ENCODE measurements at places on chromosomes 4 and X.

DNA sequence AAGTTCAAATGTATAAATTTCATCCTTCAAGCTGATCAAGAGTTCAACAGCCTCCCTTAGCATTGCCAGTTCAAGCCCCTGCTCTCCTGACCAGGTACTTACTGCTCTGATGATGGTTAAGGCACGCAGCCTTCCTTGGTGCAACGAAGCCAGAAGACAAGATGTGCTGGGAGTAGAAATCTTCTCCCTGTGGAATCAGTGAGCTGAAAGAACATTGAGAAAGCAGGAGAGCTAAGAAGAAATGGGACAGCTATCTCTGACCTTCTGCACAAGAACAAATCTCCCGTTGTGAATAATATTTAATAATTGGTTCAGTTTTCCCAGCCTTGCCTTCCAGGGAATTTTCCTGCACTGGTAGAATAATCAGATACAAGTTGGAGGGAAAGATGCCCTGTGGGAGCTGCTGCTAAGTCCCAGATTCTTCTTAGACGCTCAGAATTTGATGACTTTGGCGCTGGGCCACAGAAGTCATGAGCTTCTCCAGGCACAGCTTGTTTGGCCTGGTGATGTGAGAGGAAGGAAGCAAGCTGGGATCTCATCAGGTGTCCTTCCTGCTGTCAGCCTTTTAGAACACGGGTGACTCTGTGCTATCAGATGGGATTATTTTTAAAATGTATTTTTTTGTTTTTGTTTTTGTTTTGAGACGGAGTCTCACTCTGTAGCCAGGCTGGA lies 77.8 kb downstream of the CD38 start:
- DNase-seq = no peak

GRCh38 chr4:129189630-129190029 lies 93.7 kb downstream of the C4orf33 start:
- no peak for DNase-seq

DNA sequence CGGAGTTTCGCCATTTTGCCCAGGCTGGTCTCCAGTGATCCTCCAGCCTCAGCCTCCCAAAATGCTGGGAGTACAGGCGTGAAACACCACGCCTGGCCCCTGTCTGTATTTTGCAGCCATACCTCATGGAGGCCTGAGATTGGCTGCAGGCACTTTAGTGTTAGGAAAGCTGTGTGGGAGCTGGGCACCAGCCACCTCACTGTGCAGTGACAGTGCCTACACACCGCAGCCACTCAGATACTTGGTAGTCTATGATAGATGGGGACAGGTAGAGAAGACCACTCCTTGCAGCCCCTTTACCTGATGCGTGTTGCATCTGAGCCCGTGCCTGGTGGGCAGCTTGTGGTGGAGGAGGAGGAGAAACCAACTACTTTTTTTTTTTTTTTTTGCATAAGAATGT lies 16.3 kb downstream of the SMS start:
- DNase-seq = no peak

DNA sequence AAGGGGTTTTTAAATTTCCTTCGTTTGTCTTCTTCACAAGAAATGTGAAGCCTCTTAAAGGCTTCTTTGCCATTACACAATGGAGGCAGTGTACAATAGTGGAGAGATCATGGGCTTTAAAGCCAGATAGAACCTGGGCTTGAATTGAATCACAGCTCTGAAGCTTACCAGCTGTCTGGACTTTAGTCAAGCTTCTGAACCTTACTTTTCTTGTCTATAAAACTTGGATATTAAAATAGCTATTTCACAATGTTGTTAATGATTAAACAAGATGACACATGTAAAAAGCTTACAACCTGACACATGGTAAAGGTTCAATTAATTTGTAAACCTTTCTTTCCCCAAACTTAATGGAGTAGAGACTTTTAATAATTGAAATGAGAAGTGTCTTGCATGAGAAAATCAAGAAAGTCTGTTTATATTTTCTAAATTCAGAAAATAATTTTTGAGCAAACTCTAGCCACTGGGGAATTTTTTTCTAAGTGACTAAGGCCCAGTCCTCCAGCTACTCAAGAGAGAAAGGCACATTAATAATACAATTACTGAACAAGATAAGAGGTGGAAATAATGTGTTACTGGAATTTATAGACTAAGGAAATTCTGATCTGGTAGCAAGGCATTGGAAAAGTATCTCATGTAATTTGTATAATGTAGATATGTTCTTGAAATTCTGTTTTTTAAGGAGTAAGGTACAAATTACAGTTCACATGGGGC lies 21.7 kb upstream of the TBC1D8B start:
- DNase-seq = no peak

DNA sequence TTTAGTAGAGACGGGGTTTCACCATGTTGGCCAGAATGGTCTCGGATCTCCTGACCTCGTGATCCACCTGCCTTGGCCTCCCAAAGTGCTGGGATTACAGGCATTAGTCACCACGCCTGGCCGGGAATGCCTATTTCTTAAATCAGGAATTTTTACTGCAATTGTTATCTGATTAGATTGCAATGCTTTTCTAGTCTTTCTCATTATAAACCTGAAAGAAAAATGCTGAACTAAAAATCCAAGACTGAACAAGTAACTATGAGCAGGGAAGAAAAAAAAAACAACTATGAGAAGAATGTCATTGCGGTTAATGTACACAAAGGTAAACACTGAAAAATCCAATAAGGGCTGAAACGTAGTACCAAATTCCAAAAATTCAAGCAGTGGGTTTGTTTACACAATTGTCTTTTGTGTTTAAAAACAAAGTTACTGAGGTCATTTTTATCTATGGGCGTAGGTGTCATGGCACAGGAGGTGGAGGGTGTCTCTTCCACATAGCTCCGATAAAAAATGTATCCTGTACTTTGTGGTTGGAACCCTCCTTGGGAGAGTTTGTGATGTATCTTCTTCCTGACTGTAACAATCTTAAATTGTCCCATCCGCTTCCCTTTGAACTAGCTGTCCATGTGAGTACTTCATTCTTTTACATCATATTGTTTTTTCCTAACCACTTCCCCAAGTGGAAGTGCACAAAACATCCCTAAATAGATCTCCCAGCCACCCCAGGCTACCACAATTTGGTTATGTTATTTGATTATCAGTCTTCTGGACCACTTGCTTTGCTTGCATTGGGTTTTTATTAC lies 11.1 kb upstream of the TMEM156 start:
- DNase-seq = no peak

DNA sequence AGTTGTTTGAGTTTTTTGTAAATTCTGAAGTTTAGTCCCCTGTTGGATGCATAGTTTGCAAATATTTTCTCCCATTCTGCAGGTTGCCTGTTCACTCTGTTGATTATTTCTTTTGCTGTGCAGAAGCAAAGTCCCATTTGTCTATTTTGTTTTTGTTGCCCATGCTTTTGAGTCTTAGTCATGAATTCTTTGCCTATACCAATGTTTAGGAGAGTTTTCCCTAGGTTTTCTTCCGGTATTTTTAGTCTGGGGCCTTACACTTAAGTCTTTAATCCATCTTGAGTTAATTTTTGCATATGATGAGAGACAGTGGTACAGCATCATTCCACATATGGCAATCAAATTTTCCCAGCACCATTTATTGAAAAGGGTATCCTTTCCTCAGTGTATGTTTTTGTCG lies 405.8 kb upstream of the RPS6KA3 start:
- DNase-seq = no peak

DNA sequence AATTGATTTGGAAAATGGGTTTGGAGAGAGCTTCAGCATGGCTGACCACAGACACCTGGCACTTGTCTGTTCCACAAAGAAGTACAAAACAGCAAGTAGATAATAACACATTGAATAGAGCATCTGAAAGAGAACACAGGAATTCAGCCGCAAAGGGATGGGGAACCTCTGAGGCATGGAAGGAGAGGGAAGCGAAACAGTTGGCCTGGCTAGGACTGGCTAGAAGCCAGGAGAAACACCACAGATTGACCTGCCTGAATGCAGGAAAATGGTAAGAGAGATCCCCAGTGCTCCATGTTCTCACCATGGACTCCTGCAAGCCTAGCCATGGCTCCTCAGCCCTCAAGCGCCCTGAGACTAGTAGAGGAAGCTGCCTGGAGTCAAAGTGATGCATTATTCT lies 169.7 kb upstream of the SH3RF1 start:
- no peak for DNase-seq

DNA sequence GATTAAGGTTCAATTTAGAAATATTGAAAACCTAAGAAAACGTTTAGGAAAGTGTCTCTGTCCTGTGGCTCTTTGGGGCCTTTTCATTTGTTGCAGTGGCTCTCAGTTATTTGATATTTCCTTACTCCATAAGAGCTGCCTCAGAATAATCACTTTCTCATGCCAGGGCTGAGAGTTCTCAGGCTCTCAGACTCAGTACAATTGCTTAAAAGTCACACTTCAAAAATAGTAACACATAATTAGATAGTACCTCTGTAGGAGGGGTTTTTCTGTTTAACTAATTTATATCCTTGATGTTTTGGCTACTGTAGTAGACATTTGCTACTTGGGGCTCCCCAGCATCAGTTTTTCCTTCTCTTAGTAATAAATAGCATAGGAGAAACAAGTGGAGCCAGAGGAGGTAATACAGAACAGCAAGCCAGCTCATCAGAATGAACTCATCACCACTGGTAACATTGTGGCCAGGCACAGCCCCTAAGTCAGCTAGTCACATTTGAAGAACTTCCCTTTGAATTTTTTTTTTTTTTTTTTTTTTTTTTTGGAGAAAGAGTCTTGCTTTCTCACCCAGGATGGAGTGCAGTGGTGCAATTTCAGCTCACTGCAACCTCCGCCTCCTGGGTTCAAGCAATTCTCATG lies 8.0 kb upstream of the HNRNPD start:
- no peak for DNase-seq

GRCh38 chr4:109798866-109799265 lies 2.9 kb downstream of the CFI start:
- no peak for DNase-seq

GRCh38 chrX:22300130-22300529 lies 27.4 kb downstream of the CBLL2 start:
- DNase-seq = no peak

DNA sequence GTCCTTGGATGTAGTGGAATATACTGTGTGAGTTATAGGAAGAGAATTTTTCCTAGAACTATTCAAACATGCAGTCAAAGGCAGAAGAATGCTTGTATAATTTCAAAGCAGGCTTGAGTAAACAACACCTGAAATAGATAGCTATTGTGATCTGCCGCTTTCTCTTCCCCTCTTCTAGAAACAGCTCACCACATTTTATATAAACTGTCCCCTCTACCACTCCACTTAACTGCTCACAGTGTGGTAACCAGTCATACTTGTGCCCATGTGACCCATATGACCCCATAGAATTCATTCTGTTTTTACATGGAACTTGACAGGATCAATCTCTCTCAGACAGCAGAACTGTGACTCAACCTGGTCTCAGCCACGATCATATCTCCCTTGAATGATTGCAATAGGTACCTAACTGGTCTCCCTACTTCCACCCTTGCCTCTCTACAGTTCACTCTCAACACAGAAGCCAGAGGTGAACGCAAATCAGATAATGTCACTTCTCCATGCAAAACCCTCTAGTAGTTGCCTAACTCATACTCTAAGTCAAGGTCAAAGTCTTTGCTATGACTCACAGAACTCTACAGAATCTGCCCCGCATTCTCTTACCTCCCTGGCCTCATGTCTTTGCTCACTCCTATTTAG lies 85.6 kb upstream of the EFHC2 start:
- DNase-seq = no peak

- DNase-seq = no peak
Measured at GRCh38 chr4:169399976-169400767, 129.4 kb upstream of the SH3RF1 start.

GRCh38 chr4:100348473-100348872 lies 158.2 kb upstream of the DDIT4L start:
- DNase-seq = no peak

- no peak for DNase-seq
Measured at GRCh38 chrX:107750861-107751445, 24.6 kb downstream of the TSC22D3 start.

GRCh38 chrX:120638619-120639018 lies 8.8 kb upstream of the C1GALT1C1 start:
- DNase-seq = no peak

DNA sequence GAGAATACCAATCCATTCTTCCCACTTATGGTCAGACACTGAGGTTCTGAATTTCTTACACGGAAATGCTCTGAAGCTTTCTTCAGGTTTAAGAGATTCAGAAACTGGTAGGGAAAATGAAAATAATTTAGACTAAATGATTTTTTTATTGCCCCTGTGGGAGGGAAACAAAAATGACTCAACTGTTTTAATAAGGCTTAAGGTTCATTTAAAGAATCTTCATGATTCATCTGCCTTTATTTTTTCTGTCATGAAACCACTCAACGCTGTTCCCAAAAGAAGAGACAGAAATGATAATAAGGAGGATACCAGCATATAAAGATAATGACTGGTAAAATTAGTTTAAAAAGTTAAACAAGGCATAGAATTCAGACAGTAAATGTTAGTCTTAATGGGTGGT lies 39.3 kb upstream of the FAM47B start:
- DNase-seq = no peak

- no peak for DNase-seq
Measured at GRCh38 chrX:134371133-134371532, 88.8 kb upstream of the HPRT1 start.

GRCh38 chr4:100314057-100314456 lies 123.8 kb upstream of the DDIT4L start:
- DNase-seq = no peak

GRCh38 chr4:177116161-177116560 lies 193.5 kb upstream of the NEIL3 start:
- DNase-seq = no peak

- no peak for DNase-seq
Measured at GRCh38 chr4:13641084-13641483, 13.6 kb upstream of the BOD1L1 start.

DNA sequence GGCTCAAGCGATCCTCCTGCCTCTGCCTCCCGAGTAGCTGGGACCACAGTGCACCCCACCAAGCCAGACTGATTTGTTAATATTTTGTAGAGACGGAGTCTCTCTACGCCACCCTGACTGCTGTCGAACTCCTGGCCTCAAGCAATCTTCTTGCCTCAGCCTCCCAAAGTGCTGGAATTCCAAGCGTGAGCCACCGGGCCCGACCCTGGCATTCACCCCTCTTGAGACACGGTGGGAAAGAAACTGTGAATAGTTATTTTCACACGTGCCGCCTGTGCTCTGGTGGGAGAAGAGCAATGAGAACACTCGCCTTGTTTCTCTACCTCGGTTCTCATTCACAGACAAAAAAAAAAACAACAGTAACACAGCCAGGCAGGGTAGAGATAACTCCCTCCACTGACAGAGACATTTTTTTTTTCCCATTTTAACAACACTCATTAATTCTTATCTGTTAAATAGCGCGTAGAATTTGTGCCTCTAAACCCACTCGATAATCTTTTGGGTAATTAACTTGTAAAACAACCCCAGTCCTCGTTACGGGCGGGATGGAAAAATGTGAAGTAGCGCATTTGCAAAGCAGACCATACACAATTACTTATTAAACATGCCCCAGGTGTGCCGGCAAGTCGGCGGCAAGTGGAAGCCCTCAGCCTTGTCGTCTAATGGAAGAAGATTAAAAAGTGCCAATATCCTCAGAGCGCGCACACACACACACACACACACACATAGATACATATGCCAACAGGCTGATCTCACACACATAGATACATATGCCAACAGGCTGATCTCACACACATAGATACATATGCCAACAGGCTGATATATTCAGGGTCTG lies 103.3 kb downstream of the DHRSX start:
- no peak for DNase-seq

All from stimulated activated CD4-positive, alpha-beta T cell treated with anti-CD3 and anti-CD28 coated beads, Interleukin-1b, Interleukin-23, amount 100 ng/mL, for 24 hours (primary cell).